ENCODE measurements at places on chromosomes 11 and 22.

DNA sequence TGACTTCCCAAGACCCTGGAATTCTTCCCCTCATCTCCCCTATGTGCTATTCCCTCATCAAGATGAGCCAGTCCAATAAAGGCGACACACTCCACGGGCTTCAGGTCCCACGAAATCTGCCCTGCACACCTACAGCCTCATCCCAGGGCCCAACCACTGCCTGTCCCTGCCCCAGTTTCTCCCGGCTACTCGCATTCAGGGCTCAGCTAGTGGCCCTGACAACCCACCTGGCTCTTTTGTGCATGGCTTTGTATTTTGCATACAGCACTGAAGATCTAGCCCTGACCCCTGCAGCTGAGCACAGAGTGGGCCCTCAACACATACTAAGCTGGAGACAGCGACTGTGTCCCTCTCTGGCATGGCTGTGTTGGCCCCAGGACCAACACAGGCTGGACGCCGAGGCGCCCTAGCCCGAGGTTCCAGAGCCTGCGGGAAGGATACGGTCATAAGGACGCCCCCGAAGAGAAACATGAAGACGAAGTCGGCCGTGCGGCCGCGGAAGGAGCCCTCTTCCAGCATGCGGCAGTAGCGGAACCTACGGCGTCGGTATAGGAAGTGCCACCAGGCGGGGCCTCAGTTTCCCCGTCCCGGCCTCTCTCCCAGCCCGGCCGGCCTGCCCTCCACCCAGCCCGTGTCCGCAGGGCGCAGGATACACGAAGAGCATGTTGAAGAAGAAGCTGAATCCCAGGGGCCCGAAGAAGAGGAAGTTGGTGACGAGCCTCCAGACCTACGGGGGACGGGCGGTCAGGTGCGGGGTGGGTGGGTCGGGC lies 710 bp downstream of the DERL3 start:
- no peak for DNase-seq

DNA sequence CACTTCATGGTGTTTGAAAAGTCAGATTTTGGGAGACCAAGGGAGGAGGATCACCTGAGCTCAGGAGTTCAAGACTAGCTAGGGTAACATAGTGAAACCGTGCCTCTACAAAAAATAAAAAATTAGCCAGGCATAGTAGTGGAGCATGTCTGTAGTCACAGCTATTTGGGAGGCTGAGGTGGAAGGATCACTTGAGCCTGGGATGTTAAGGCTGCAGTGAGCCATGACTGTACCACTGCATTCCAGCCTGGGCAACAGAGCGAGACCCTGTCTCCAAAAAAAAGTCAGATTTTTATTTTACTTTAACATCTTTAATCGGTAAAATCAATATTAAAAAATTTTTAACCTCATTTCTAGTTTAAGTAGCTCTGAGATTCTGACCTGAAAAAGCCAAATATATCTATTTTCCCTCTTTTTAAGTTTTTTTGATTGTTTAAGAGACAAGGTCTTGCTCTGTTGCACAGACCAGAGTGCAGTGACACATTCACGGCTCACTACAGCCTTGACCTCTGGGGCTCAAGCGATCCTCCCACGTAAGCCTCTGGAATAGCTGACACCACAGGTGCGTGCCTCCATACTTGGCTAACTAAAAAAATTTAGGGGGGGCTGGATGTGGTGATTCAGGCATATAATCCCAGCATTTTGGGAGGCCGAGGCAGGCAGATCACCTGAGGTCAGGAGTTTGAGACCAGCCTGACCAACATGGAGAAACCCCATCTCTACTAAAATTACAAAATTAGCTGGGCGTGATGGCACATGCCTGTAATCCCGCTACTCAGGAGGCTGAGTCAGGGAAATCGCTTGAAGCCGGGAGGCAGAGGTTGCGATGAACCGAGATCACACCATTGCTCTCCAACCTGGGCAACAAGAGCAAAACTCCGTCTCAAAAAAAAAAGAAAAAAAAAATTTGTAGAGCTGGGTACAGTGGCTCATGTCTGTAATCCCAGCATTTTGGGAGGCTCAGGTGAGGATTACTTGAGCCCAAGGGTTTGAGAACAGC lies 48.4 kb downstream of the SFI1 start:
- DNase-seq: no peak

DNA sequence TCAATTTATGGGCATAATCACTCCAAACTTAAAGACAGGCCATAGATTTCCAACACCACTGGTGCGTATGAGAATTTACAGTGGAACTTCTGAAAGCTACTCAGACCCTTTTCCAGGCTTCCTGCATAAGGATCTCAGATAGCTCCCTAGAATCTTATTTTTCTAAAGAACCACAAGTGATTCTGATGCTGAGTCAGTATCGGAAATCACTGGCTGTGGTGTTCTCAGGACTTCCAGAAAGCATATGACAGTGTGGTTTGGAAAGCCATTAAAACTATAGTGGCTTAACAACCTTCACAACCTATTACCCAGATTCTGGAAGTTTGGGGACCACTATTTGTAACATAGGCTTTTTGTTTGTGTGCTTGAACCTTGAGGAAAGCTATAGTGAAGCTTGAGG lies 756.0 kb downstream of the DLG2 start:
- DNase-seq: no peak

- no peak for DNase-seq
Observed at GRCh38 chr11:76551400-76551799, 106.6 kb downstream of the EMSY start.

DNA sequence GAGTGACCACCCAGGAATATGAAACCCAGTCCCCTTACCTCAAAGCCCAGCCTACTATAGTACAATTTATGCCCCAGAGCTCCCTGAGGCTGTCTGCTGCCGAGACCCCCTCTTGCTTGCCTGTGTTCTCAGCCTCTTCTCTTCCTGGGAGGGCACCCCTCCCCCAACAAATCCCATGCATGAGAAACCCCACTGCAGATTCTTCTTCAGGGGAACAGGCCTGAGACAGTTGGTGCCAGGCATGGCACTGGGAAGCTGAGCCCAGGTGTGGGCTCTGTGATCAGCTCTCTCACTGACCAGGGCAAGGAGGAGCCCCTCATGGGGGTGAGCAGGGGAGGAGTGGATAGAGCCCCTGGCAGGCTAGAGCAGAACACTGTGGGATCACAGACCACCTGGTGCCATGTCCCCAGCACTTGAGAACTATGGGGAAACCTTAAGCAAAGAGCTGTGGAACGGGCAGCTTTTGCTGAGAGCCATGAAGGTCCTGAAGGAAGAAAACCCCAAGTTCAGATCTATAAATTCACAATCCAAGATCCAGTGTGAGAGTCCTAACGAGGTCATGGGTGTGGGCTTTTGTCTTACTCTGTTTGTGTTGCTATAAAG lies 46.5 kb upstream of the TH start:
- no peak for DNase-seq

DNA sequence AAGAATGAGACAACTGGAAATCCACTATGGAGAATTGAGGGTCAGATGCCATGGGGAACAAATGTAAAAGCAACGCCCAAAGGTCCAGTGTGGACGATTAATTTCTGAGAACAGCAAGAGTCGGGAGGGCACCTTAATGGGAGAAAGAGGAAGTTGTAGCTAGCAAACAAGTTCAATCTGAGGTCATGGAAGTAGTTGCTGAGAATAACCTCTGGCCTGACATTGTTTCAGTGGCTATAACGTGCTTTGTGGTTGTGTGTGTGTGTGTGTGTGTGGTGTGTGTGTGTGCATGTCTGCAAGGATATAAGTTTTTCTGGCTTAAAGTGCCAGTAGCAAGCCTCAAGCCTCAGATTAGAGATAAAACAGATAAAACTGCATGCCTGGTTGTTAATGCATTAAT lies 1630.1 kb upstream of the TENM4 start:
- DNase-seq: no peak

- no peak for DNase-seq
Observed at GRCh38 chr11:6438979-6439571, 1.7 kb downstream of the HPX start.

GRCh38 chr22:20526628-20527355 lies 19.4 kb downstream of the MED15 start:
- no peak for DNase-seq

DNA sequence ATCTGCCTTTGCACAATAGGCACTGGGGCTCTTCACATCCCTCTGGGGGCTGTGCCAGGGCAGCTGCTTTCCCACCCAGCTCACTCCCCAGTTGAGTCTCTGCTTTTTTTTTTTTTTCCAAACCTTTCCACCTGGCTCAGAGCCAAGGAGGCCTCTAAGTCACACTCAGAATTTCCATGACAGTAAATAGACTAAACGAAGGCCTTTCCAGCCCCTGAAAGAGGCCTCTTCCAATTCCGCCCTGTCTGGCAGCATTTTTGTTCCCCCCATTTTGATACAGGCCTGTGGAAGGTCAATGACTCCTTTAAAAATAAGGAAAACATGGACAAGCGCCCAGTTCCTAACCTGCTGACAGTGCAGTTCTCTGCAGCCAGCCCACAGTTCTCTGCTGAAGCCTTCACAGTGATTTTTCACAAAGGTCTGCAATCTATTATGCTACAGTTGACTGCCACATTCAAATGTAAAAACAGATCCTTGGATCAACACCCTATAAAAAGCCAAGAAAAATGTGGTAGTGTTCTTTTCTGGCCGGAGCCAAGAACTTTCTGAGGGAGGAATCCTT lies 107.5 kb upstream of the SESN3 start:
- no peak for DNase-seq

GRCh38 chr11:6427516-6427915 lies 8.6 kb upstream of the APBB1 start:
- DNase-seq: no peak

DNA sequence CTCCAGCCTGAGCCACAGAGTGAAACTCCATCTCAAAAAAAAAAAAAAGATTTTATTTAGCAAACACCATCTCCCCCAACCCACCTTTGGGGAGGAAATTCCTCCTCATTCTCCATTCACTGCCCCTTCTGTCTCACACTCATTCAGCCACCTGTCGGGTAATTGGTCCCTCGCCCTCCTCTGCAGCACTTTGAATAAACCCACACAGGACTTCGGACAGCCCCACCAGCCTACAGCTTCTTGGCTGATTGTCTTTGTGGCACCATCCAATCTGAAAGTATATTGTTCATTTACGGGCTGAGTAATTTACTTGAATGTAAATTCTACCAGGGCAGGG lies 7.5 kb upstream of the GGA1 start:
- DNase-seq: no peak

DNA sequence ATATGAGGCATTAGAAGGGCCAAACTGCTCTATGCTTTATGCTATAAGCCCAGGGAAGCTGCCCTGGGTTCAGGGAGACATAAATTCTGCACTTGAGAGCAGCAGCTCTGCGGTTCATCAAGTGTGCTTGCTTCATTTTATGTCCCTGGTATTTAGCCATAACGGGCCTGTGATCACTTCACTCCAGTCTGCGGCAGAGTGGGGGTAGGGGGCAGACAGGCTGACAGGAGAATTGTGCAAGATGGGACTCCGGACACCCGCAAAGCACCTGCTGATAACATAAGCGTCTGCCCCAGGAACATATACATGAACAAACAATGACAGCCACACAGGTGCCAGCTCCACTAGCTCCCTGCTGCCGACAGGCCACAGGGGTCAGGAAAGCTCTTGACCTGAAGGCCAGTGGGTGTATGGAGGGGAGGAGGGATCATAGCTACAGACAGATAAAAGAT lies 56.1 kb downstream of the SMCO4 start:
- DNase-seq: no peak

DNA sequence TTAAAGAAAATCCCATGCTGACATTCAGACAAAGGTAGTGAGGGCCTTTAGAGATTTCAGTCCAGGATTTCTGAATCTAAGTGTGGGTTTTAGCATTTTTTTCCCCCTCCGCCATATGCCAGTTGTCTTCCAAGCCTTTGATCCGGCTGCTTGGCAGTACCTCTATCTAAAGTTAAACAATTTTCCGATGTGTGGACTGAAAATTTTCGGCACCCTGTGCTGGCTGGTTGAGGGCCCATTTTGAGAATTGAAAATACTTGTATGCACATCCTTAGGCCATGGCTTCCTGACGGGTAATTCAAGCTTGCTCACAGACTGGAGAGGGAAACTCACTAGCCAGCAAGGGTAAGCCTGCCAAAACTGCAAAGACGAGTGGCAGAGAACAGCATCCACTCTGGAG lies 131.9 kb upstream of the NARS2 start:
- no peak for DNase-seq

- no peak for DNase-seq
Observed at GRCh38 chr22:31639436-31640039, 22.5 kb downstream of the PISD start.

GRCh38 chr11:84558085-84558905 lies 1068.8 kb downstream of the DLG2 start:
- no peak for DNase-seq
